ENCODE measurements at places on chromosomes 16 and 17.

DNA sequence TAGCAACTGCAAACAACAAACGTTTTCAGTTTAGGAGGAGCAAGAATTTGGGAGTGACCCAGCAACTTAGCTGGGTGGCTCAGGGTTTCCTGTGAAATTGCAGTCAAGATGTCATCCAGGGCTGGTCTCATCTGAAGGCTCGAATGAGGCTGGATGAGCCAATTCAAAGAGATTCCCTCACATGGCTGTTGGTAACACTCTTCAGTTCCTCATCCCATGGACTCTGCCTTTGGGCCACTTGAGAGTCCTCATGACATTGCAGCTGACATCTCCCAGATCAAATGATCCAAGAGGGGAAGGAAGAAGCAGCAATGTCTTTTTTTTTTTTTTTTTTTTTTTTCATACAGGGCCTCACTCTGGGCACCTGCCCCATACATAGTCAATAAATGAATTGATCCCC is 26.3 kb downstream of the UBALD1 start:
- DNase-seq = no peak

GRCh38 chr16:84582958-84583516 is 34.8 kb downstream of the COTL1 start:
- no peak for DNase-seq

- peak; percentile 56 for DNase-seq
Measured at GRCh38 chr17:17001874-17002520, 30.1 kb upstream of the TNFRSF13B start.

GRCh38 chr16:72159386-72159785 is 12.6 kb downstream of the PMFBP1 start:
- DNase-seq = no peak

Measured in CD4-positive, alpha-beta T cell treated with Interleukin-4 for 4 hours (primary cell).